ENCODE measurements at places on chromosomes 16 and 17.

GRCh38 chr16:71724320-71724751, at the start of gene PHLPP2:
PHLPP2 (minus strand) TSS chr16:71724701; CDS start chr16:71714795, 9,906 bp downstream.
- DNase-seq: no peak

DNA sequence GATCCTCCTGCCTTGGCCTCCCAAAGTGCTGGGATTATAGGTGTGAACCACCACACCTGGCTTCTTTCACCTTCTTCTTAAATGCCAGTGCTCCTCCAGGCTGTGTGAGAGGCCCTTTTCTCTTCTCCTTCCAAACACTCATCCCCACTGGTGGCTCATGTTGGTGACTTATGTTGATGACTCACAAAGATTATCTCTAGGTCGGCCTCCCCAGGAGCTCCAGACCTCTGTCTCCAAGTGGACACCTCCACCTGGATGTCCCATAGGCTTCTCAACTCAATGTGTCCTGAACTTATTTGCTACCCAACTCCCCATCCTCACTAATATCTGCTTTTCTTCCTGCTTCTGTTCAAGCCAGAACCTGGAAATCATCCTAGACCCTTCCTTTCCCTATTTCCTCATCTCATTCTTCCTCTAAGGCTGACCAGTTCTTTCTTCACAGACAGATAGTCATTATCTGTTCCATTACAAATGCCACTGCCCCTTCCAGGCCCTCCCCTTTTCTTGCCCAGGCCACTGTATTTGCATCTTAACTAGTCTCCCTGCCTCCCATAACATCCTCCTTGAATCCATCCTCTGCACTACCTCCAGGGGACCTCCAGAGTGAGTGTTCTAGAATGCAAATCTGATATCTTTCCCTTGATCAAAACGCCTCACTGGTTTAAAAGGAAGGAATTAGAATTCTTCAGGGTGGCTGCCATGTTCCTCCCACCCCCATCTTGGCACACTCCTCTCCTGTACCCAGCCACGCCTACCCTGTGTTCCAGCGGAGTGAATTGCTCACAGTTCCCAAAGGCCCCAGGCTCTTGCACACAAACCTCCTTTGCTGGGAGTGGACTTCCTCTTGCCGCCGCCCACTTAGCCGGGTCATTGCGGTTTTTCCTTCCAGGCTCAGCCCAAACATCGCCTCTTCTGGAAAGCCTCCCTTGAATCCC, 34.8 kb upstream of the FBXO47 start:
- DNase-seq: no peak

DNA sequence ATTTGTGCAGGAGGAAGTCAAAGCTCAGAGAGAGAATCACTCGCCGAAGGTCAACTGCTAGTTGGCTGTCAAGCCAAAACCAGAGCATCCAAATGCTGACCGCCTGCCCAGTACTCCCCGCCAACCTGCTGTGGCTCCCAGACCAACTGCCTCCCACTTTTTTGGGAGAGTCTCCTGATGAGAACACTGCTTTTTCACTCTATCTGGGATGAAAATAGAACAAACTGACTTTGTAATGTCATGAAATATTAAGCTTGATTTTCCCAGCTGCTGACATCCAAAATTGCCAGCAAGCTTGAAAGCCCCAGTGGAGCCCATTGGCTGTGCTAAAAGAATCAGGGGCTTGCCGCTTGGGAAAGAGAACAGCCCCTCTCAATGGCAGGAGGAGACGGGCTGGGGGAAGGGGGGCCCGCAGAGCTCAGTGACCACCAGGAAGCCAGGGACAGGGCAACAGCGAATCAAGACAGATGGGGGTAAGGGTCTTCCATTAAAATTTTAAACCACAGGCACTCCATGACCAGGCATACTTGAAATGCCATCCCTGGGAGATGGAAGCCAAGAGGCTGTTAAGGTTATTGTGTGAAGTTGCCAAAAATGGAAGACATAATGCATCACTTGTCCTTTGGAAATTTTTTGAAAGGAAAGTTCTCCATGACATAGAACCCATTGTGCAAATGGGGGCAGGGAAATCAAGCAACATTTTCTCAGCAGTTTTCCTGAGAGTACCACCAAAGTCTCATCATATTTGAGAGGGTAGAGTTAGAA, 125.7 kb upstream of the CDH5 start:
- no peak for DNase-seq

- no peak for DNase-seq
Measured at GRCh38 chr16:2191446-2191706, 5.0 kb downstream of the CASKIN1 start.

- DNase-seq: no peak
Measured at GRCh38 chr17:7323731-7324437, 5.3 kb downstream of the NEURL4 start.

DNA sequence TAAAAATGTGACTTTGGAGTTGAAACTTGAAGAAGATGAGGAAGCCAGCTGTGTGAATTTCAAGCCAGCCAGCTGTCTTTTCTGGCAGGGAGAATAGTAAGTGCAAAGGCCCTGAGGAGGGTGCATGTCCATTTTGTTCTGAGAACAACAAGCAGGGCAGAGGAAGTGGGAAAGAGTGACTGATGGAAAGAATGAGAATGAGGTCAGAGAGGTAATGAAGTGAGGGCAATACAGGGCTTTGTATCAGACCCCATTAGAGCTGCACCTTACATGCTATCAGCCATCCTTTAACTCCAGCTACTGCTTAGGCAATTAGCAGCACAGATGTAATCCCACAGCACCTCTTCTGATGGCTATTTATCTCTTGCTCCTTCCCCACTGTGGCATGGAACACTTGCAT, 34.2 kb upstream of the ABCA5 start:
- no peak for DNase-seq

- no peak for DNase-seq
Measured at GRCh38 chr17:19539040-19539399, 5.4 kb downstream of the SLC47A1 start.

GRCh38 chr17:17118399-17118798, 76.1 kb downstream of the MPRIP start:
- no peak for DNase-seq

DNA sequence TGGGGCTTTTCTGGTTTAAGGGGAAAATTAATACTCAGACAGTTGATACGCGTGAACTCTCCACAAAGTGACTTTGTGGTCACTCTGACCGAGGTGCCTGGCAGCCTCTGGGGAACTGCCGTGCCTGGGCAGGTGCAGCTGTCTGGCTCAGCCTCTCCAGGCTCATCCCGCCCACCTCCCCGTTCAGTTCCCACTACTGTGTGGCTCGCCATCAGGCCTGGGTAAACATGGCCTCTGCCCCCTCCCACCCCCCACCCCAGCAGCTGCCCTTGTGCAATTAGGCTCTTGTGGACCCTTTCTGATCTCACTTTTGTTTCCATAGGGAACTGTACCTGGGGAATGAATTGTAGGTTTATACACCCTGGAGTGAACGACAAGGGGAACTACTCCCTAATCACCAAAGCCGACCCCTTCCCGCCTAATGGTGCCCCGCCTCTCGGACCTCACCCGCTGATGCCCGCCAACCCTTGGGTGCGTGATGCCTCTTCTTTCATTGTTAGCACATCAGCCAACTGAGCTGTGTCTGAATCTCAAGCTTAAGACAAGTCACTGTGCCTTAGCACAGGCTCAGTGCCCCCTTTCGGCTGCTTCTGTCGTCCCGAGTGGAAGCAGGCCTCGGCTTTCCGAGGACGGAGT, 27.8 kb downstream of the ZC3H18 start:
- no peak for DNase-seq

GRCh38 chr17:82883419-82884031, 43.7 kb upstream of the ZNF750 start:
- DNase-seq: no peak

- no peak for DNase-seq
Measured at GRCh38 chr17:5665164-5665563, 80.9 kb upstream of the NLRP1 start.

GRCh38 chr17:61635913-61636432, 45.0 kb upstream of the NACA2 start:
- DNase-seq: no peak

DNA sequence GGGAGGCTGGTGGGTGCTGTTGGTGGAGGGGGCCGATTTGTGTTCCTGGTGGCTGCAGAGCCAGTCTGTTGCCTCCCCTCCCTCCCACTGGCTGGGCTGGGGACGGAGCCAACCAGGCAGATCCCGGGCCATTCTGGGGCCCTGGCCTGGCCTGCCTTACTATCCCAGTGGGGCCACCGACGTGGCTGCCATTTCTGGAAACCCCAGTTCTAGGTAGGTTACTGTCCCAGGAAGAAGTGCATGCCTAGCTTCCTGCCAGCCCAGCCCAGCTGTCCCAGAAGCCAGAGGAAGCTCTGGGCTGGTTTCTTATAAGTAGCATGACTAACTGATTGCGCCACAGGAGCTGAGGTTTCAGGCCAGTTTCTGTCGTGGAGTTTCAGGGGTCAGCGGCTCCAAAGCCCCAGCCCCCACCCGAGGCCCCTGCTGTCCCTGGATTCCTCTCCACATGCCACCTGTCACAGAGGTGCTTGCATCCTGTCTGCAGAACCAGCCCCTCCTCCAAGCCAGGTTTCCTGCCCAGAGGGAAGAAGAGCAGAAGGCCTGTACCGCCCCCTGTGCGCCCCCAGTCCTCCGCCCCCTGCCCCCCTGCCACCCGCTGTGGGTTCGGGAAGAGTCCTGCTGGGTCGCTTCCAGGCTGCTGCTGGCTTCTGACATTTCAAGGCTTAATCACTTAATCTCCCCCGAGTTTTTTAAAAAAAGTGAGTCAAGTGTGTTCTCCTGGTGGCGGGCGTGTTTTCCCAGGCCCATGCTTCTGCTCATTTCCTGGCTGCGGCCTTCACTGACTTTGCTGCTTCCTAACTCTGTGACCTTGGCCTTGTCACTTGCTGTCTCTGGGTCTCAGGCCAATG, 13.2 kb downstream of the IL4R start:
- peak; percentile 85 for DNase-seq

- no peak for DNase-seq
Measured at GRCh38 chr17:915538-916201, 63.9 kb downstream of the NXN start.

GRCh38 chr17:65228287-65228686, 91.1 kb downstream of the RGS9 start:
- no peak for DNase-seq

- DNase-seq: no peak
Measured at GRCh38 chr17:50473901-50474300, 4.8 kb upstream of the RSAD1 start.

GRCh38 chr17:50882851-50883250, 16.7 kb upstream of the TOB1 start:
- no peak for DNase-seq

DNA sequence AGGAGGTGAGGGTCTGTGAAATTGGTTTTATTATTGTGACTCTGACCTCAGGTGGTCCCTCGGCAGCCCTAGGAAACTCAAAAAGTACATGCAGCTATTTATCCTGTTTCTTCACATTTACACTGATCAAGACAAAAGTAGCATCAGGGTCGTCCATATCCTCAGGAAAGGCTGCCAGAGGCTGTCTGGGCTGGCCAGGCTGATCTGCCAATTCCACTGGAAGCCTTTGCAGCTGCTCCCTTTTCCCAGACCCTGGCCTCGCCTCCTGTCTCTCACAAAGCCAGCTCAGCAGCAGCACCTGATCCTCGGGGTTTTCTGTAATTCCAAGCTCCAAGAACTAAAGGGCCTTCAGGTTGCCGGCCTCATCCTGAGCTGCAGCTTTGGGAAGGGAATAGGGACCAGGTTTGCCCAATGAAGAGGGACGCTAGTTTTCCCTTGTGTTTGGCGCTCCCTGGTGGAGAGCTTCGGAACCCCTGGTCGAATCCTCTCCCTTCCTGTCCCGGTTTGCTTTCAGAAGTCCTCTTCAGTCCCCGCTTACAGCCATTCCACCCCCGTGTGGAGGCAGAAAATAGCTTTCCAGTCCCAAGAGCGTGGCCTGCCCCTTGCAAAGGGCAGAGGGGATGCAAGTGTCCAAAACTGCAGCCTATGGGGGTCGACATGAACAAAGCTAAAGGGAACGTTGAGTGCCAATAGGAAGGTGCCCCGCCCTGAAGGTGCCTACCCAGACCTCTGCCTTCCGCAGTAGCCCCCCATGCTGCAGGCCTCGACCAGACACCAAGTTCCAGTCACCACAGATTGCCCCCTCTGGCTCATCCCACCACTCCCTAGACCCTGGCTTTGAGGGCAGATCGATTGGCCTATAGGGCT, 13.4 kb downstream of the MFSD6L start:
- no peak for DNase-seq

GRCh38 chr17:76920364-76921139, 52.3 kb downstream of the MGAT5B start:
- DNase-seq: no peak

- DNase-seq: no peak
Measured at GRCh38 chr16:22928882-22929435, 115.0 kb downstream of the HS3ST2 start.

- no peak for DNase-seq
Measured at GRCh38 chr16:31268891-31269290, 9.1 kb downstream of the ITGAM start.

- DNase-seq: no peak
Measured at GRCh38 chr16:2213817-2214718, 572 bp downstream of the PGP start.

DNA sequence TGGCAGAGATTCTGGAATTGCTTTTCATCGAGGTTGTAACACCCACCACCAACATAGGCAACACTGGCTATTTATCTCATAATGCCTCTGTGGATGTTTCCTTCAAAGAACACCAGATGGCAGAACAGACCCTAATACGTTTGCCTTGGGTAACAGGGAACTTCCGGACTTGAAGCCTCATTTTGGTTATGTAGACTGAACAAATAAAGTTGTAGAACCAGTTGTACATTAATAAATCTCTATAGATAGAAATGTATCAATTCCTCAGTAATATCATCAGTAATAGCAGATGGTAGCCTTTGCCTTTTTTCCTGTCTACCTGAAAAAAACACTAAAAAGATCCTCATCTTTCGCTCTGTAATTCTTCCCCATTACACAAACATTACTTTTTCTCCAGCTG, 25.9 kb upstream of the APOH start:
- no peak for DNase-seq

DNA sequence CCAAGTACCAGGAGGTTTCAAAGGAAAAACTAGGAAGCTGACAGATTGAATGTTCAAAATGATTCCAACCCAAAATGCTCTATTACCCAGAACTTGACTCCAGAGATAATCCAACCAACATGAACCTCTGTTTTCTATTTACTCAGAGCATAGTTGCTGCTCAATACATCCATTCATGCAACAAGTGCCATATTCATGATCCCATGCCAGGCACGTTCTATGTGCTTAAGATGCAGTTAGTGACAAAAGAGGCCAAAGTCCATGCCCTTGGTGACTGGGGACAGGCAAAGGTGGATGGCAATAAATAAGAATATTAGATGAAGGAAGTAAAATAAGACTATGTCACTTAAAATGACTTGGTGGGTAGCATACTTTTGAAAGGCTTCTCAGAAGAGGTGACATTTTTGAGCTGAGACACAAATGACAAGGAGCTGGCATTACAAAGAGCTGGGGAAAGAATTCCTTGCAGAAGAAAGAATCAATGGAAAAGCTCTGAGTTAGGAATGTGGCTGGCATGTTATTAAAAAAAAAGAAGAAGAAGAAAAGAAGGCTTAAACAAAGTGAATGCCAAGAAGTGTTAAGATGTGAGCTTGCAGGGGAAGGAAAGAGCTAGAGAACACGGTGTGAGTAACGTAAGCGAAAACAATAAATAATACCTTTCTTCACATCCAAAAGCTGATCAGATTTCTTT, 34.5 kb downstream of the TOX3 start:
- no peak for DNase-seq

GRCh38 chr17:57604771-57605674, 140.1 kb downstream of the CCDC182 start:
- DNase-seq: no peak
